ENCODE measurements at places on chromosomes 5 and 9. TPM values are rescaled to one million over a fixed set of nuclear protein-coding genes. Genes with fewer than 3 reads are reported as not detected.
A peak's percentile ranks its signal among the peaks of the same experiment; 100 is the strongest.

The THBS4 gene
- total RNA-seq, result 1.4 TPM

The PDE8B gene
- 0.12 TPM for total RNA-seq

DNA sequence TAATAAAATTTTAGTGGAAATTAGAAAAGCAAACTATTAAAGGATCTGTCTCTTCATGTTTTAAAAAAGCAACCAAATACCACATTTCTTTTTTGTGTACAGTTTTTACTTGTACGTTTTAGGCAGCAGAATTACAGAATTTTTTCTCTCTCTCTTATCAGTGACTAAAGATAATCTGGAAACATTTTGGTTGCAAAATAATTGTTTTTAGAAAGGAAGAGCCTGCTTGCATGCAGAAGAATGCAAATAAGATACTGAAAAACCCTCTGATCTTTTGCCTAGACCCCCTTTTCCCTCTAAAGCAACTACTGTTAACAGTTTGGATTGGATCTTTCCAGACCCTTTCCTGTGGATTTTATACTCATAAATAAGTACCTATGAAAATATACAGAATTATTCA lies 75.9 kb upstream of the SGCD start:
- no peak for DNase-seq

DNA sequence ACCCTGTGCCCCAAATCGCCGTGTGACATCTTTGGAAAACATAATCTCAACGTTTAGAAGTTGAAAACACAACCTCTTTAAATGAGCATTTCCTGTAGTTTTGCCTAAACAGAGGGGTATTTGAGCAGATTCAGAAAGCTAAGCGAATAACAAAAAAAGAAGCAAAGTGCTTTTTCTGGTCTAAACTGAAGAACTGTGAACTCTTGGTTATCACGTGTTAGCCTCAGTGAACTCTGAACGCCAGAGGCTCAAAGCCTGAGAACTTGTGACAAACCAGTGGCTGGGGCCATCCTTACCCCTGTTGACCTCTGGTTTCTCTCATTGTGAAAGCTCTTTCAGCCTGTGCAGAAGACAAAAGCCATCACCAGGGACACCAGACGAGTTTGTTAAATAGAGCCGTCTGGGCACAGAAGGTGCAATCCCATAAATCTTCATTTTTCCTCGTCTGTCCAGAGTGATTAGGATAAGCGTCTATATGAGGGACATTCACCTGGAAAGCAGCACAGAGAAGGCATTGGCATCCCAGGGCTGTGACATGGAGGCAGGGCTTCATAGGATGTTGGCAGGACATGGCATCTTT lies 61.4 kb upstream of the ICE1 start:
- DNase-seq, result no peak

DNA sequence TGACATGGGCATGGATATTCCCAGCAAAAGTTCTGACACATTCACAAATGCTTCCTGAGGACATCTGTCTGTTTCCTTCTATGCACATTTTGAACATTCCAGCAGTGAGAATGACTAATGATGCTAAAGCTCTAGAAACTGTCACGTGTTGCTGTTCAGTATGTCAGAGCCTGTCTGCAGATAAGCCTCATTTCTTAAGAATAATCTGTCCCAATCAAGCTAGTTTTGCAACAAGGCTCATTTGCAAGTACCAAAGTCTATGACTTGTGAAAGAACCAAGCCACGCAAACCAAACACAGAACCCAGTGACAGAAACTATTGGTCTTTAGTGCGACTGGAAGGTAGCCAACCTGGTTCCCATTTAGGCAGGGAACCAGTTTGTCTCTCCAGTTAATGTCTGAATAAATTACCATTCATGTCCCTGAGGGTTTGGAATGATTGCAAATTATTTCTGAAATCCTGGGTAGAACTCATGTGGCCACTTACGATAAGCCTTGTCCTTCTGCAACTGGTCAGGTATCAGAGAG lies 178.5 kb downstream of the C9orf152 start:
- peak; percentile 96 for DNase-seq
